NCI-H1436 (cell line): ENCODE measurements at places on chromosomes 13 and 19.

GRCh38 chr13:33008946-33009722, 7.1 kb upstream of the KL start:
- no peak for DNase-seq

DNA sequence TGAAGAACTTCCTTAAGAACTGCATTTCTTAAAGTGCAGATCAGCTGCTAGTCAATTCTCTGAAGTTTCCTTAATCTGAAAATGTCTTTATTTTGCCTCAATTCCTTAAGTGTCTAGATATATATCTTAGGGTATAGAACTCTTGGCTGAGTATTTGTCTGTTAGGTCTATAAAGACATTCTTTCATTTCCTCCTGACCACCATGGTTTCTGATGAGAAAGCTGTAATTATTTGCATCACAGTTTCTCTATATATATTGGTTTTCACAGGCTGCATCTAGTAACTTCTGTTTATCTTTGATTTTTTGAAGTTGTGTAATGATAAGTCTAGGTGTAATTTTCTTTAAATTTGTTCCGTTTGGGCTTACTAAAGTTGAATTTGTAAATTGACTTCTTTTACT, 15.2 kb downstream of the NDFIP2 start:
- DNase-seq, result no peak

- no peak for DNase-seq
Observed at GRCh38 chr13:113034451-113035212, 65.6 kb downstream of the MCF2L start.

DNA sequence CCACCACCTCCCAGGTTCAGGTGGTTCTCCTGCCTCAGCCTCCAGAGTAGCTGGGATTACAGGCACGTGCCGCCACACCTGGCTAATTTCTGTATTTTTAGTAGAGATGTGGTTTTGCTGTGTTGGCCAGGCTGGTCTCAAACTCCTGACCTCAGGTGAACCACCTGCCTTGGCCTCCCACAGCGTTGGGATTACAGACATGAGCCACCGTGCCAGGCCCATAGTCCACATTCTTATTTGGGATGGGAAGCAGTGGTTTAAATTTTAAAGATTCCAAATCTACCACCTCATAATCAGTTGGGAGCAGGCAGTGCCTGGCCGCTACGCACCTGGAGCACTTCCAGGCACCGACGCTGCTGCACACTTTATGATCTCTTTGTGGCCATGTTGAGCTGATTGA, 160.6 kb upstream of the SOX1 start:
- DNase-seq, result no peak

GRCh38 chr13:110650436-110650835, 35.1 kb downstream of the NAXD start:
- DNase-seq, result no peak

DNA sequence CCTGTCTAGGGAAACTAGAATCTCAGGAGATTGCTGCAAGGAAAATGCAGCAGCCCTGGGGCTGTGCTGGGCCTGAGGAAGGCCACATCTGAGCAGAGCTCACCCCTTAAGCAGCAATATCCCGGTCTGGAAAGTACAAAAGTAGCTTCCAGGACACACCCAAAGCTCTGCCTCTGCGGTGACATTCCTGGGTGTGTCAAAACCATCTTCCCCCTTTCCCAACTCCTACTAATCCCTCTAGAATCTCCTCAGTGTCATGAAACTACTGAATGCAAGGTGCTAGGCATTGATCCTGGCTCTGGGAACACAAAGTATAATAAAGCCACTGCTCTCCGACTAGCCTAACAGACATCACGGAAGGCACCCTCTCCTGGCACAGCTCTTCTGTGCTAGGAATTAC, 5.0 kb downstream of the PBX4 start:
- DNase-seq, result no peak

- DNase-seq, result peak; percentile 2
Observed at GRCh38 chr19:17205237-17206140, 9.7 kb upstream of the USE1 start.

DNA sequence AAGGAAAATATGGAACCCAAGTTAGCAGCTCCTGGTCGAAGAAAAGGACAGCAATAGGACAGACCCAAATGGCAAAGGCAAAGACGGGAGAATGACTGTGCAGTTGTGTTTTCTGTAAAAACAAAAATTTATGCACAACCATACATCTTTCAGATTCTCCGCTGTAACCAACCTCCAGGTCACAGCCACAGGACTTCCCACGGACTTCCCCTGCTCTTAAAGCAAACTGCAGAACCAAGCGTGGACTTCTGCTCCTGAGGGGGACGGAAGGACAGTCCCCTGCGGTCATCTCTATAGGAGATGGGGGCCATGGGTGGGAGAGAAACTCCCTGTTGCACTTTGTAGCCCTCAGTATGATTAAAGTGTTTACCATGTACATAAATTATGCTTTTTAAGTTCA, 2.5 kb downstream of the GRTP1 start:
- DNase-seq, result no peak

- DNase-seq, result no peak
Observed at GRCh38 chr19:50341091-50341564, 12.0 kb upstream of the KCNC3 start.

- DNase-seq, result no peak
Observed at GRCh38 chr13:24276306-24276705, 33.1 kb upstream of the C1QTNF9 start.

DNA sequence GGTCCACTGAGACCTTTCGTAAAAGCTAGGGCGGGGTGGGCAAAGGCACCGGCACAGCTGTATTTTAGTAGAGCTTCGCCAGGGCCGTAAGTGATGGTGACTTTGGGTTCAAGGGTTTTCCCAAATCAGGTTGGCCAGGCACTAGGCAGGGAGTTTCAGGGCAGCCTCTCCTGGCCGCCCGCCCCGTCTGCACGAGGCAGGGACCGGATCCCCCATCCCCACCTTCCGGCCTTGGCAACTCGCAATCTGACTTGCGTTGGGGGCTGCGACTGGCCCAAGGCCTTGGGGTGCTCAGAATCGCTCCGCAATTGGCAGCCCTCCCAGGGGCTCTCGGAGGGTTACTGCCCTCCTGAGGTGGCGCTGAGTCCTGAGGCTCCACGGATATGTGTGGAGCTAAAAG, 4.1 kb upstream of the ZIC5 start:
- no peak for DNase-seq

DNA sequence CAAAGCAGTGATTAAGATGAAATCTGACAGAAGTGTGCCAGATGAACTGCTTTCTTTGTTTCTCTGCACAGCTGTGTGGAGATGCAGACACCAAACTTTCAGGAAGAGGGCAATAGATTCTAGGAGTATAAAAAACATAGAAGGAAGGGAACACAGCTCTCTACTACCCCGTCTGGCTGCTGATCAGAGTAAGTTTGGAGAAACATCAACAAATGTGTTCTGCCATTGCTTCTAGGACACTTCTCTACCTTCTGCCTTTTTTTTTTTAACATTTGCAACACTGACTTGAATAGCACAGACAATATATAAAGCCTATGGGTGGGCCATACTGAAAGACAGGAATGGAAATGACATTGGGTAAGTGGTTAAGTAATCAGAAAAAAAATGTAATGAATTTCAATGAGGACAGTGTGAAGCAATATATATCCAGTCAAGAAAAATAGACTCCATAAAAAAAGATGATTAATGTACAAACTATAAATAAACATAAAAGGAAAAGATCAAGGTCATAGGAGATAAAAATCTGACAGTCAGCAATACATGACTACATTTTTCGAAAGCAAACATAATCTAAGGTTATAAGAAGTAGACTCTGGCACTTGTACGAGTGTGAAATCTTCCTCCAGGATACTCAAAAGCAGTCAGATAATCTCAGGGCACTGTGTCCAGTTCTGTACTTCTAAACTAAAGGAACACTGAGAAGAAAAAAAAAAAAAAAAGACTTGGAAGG, 21.4 kb downstream of the NUFIP1 start:
- DNase-seq, result no peak
